ENCODE measurements at places on chromosomes 4 and X.

GRCh38 chr4:133287396-133287795, 138.3 kb downstream of the PCDH10 start:
- DNase-seq, result no peak

DNA sequence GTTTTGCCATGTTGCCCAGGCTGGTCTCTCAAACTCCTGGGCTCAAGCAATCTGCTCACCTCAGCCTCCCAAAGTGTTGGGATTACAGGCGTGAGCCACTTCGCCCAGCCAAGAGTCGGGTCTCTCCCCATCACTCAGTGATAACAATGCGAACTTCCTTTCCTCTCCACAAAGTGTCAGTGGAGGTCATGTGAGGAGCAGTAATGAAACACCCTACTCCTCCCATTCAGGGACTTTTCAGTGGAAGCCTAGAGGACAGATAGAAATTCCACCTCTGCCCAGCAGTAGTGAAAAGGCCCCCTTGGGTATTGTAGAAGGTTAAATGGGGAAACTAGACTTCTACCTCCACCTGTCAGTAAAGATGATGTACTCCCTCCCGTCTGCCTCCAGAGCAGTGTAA, 141.9 kb upstream of the STK26 start:
- DNase-seq, result no peak

- DNase-seq, result no peak
Measured at GRCh38 chr4:155887847-155888570, 15.5 kb upstream of the TDO2 start.

DNA sequence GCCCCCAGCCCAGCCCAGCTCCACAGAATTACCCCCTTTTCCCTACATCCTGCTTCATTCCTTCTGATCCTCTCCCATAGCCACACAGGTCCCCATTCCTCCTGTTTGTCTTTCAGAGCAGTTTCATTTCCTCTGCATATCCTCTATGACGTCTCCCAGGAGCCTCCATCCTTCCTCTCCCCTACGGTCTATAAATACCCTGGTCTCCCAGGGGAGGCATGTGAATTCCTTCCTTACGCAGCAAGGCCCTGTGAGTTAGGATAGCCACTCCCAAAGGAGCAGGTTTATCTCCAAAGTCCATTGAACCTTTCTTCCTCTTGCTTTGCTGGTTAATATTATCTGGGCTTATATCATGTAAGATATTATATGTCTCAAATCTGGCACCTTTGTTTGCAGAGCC, 8.4 kb upstream of the APLN start:
- no peak for DNase-seq

GRCh38 chr4:185222598-185222997, 13.2 kb downstream of the SNX25 start:
- no peak for DNase-seq

- no peak for DNase-seq
Measured at GRCh38 chr4:103032574-103032973, 13.1 kb upstream of the SLC9B1 start.

DNA sequence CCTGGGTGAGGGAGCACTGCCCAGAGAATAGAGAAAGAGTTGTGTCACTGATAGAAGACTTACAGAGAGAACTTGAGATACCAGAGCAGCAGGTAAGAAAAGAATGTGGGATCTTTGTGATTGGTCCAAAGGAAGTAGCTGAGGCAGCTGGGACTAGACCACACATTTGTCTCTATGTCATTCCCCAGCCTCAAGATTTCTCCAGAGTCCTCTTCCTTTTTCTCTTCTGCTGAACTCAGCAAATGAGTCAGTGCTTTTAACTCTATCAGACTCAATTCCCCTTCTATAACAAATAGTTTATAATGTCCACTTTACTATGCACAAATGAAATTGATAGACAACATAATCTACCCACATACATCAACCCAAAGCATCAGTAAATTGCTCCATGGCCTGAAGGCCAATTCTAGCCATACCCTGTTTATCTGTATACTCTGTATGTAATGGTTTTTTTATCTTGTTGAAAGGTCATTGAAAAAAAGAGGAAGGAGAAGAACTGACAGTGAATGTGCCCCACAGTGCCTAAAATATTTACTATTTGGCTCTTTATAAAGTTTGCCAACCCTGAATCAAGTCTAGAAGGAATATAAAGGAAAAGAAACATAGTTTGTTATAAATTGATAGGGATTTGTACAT, 38.2 kb downstream of the ETDC start:
- no peak for DNase-seq

DNA sequence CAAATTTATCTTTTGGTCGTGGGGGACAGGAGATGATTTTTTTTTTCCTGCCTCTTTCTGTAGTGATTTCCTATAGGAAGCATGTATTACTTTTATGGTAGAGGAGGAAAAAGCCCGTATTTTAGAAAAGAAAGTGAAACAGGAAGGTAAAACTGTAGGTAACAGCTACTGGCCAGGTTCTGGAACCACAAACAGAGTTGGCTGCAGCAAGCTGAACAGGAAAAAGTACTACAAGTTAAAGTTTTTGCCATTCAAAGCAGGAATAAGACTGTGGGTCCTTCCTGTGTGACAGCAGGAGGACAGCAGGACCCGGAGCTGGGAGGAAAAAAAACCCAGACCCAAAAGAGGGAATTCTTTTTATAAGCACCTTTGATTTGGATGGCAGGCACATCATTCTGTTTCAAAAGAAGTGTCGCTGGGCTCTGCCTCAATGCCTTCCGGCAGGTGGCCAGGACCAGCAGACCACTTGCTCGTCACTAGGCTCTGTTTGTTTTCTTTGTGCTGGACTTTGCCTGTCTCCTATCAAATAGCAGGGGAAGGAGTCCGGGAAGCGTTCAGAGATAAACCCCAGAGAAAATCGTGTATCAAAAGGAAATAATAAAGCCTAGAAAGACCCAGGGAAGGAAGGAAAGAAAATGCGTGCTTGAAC, 277.9 kb downstream of the ADGRA3 start:
- DNase-seq, result no peak

- DNase-seq, result no peak
Measured at GRCh38 chrX:11351375-11352295, 58.4 kb downstream of the AMELX start.

DNA sequence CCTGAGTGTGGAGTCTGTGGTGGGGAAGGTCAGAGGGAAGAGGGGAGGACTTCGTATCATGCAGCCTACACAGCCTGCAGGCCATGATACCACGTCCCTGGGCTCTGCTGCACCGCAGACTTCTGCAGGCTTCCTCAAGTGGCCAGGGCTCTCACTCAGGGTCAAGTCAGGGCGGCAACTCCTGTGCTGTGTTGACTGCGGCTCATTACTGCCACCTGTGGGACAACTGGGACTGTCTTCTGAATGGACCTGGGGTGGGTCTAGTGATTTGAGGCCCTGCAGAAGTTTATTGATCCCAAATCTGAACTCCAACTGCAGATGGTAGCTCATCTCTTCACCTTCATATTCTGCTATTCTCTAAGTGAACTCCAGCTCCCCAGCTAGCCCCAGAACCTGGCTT, 167.1 kb downstream of the NSUN7 start:
- DNase-seq, result no peak

GRCh38 chr4:36024901-36025660, 219.2 kb downstream of the ARAP2 start:
- no peak for DNase-seq

DNA sequence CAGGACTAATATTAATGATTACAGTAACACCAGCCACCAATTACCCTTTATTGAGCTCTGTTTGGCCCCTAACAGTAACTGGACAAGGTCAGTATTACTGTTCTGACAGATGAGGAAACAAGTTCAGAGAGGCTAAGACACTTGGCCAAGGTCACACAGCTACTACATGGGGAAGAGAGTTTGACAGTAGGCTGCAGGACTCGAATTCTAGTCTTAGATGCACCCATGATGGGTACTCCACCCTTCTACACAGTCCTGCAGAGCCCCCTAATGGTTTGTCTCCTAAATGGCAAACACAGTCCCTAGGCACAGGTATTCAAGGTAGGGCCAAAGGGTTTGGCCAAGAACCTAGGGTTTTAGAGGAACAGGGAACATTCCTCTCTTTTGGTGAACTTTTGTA, 93.9 kb downstream of the NSUN7 start:
- no peak for DNase-seq

- DNase-seq, result no peak
Measured at GRCh38 chr4:11201256-11201655, 227.4 kb downstream of the HS3ST1 start.

DNA sequence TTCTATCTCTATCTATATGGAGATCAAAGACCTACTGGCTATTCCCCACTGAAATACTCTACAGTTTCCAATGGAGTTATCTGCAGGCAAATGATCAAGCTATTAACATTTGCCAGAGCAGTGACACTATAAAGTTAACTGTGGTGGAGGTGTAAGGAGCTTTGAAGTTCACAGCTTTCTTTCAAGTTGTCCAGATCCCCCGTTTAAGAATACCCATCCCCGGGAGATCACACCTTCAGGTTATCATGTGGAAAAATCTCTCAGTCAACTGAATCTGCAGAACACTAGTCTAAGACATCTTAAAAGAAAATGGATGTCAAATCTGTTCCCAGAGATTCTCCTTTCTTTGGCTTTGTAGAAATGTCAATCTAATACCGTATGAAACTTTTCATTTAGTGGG, 80.1 kb downstream of the GPC3 start:
- no peak for DNase-seq

Measured in stimulated activated CD4-positive, alpha-beta T cell treated with anti-CD3 and anti-CD28 coated beads, Interleukin-1b, Interleukin-23, amount 100 ng/mL, for 1 hour (primary cell).